ENCODE measurements at places on chromosomes 12 and 14. TPM values are rescaled to one million over a fixed set of nuclear protein-coding genes. Genes with fewer than 3 reads are reported as not detected.

Gene GARIN6
- total RNA-seq = not detected

Gene C14orf132
- 3.7 TPM for total RNA-seq

Gene PZP
- 9.2 TPM for total RNA-seq

Gene FIGNL2
- 0.14 TPM for total RNA-seq

Gene OTOGL
- total RNA-seq = not detected

Gene TRAF3
- 5.6 TPM for total RNA-seq

Gene SERPINA3
- 7,132 TPM for total RNA-seq

Gene ESPL1
- total RNA-seq = 14.0 TPM

Gene PGF
- 1.6 TPM for total RNA-seq

Gene IL22
- not detected for total RNA-seq

Gene GNB3
- 0.51 TPM for total RNA-seq

Gene FOXN4
- total RNA-seq = not detected

Gene CABP1
- total RNA-seq = not detected

Gene KRT75
- not detected for total RNA-seq

Gene PLEKHD1
- total RNA-seq = not detected

Gene CDH24
- total RNA-seq = 0.26 TPM

Gene TMEM30B
- 7.1 TPM for total RNA-seq

Gene C1QL4
- not detected for total RNA-seq

Gene SLC4A8
- 0.20 TPM for total RNA-seq

Gene TEX52
- total RNA-seq = not detected

Gene PAPLN
- total RNA-seq = 1.3 TPM

Gene CLEC4E
- total RNA-seq = 1.1 TPM

Gene B4GALNT1
- 0.44 TPM for total RNA-seq

Gene LGALS3
- total RNA-seq = 5.7 TPM

Gene PTPN21
- total RNA-seq = 10.4 TPM

Gene TTC9
- 0.20 TPM for total RNA-seq

Gene SDR9C7
- total RNA-seq = not detected

Gene MGAT4C
- total RNA-seq = 0.37 TPM

Gene RHOJ
- 1.7 TPM for total RNA-seq

Gene IGF1
- total RNA-seq = 105 TPM

Gene PTPRB
- total RNA-seq = 12.7 TPM

Gene DAO
- 50.1 TPM for total RNA-seq

Gene LIN7A
- 23.0 TPM for total RNA-seq

Gene HPD
- total RNA-seq = 1,071 TPM
